Stimulated activated CD4-positive, alpha-beta T cell treated with anti-CD3 and anti-CD28 coated beads, Interleukin-1b, Interleukin-23, amount 100 ng/mL, for 1 hour (primary cell): ENCODE measurements at places on chromosomes 2 and 18.

- DNase-seq: no peak
These were observed 279.5 kb upstream of the SIX2 start for GRCh38 chr2:45288532-45289417.

- DNase-seq: no peak
These were observed 108.3 kb upstream of the LRATD1 start for GRCh38 chr2:14524041-14524802.

DNA sequence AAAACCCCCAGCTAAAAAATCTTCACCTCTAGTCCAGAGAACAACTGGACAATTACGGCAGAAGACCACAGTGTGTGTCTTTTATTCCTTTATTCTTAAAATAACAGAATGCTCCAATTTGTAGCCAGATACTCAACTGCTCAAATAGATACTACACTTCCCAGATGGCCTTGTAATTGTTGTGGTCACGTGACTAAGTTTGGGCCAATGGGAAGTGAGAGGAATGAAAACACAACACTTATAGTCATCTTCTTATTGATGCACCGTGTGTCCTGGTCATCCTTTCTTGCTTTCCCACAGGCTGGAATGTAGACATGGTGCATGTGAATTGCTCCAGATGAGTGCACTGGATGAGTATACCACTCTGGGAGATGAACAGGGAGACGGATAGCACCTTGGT, 145.1 kb downstream of the CDC42EP3 start:
- no peak for DNase-seq

- DNase-seq: no peak
These were observed 6.0 kb upstream of the UGT1A5 start for GRCh38 chr2:233706720-233707119.

DNA sequence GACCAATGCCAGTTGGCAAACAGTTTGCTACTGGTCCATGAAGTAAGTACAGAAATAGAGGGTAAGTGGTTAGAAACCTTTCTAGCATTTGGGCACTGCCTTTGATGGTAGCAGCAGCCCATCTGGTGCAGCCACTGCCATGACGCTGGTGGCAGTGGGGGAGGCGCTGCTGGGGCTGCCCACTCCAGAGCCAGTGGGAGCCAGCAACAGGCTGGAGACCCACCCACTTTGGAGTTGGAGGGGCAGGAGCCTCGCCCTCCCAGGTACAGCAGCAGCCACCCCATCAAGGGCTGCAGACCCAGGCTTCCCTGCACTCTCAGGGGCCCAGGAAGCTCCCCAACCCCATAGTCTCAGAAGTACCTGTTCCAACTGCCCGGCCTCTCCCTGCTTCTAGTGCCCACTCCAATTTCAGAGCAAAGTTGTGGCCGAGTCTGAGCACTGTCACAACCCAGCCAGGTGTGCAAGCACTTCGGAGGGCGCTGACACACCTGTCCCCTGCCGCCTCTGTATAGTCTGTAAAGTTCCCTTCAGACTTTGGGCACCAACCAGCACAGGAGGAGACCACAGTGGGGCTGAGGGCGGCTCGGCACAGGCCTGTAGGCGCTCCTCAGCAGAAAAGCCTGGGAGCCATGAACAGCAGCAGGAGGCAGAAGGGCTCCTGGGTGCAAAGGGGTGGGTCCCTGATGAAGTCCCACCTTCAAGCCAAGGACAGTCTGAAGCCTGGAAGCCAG, 125.6 kb upstream of the CCDC150 start:
- DNase-seq: no peak

GRCh38 chr2:176768185-176768584, 444.4 kb upstream of the HNRNPA3 start:
- DNase-seq: no peak

DNA sequence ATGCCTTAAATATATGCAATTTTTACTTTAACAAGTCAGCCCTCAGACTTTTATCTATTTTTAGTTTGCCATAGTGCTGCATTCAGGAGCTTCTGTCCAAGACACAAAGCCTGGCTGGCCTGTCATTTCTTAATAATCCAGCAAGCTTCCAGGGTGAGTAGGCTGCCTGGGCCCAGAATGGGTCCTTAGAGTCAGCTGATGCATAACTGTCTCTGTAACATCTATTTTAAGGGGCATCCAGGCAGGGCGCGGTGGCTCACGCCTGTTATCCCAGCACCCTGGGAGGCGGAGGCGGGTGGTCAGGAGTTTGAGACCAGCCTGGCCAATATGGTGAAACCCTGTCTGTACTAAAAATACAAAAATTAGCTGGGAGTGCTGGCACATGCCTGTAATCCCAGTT, 11.8 kb upstream of the GNLY start:
- DNase-seq: no peak

- no peak for DNase-seq
These were observed 96.8 kb downstream of the PTPN4 start for GRCh38 chr2:119856469-119856901.

DNA sequence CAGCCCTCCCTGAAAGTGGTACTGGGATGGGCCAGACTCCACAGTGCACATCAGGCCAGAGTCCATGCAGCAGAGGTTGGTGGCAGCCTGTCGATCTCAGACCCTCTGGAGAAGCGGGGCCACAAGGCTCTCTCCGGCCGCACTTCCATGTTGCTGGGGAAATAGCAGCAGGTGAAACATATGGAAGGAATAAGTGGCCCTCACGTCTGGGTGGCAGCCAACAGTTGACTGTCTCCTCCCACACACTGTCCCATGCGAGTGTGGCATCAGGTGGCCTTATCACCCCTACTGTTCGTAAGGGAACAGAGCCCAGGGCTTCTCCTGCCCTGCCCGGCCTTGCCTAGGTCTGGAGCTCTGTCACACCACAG, 58.1 kb upstream of the FOSL2 start:
- no peak for DNase-seq

GRCh38 chr2:9445089-9445488, 21.6 kb downstream of the CPSF3 start:
- no peak for DNase-seq

GRCh38 chr18:36805105-36805504, 23.7 kb downstream of the TPGS2 start:
- no peak for DNase-seq

- DNase-seq: no peak
These were observed 27.4 kb upstream of the EIF2AK3 start for GRCh38 chr2:88654714-88655113.

GRCh38 chr2:133270550-133270949, 297.7 kb downstream of the NCKAP5 start:
- DNase-seq: no peak

- no peak for DNase-seq
These were observed 36.7 kb upstream of the MAPK4 start for GRCh38 chr18:50523165-50523564.

DNA sequence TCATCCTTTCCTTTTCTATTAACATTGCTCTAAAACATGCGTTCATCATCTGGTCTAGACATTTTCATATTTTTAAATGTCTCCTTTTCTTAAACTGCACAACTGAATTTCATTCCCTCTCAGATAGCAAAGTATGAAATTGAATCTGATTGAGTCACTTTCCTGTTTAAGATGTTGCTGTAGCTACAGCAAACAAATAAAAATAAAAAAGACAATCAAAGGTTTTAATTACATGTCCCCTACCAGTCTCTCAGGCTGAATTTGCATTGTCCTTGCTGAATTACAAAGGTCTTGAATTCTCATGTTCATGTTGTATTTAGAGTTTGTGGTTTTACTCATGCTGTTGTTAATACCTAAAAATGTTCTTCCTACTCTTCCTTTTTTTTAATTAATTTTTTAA, 537.9 kb upstream of the LRATD1 start:
- DNase-seq: no peak

GRCh38 chr2:218478544-218478943, 59.6 kb downstream of the VIL1 start:
- DNase-seq: no peak

GRCh38 chr18:9743200-9744016, 35.3 kb downstream of the RAB31 start:
- DNase-seq: no peak

GRCh38 chr18:58152891-58153290, 108.9 kb downstream of the NEDD4L start:
- DNase-seq: no peak
